ENCODE measurements at places on chromosomes 5 and 9.
A peak's percentile ranks its signal among the peaks of the same experiment; 100 is the strongest.

GRCh38 chr5:178385496-178385890 lies 152.9 kb upstream of the PHYKPL start:
- no peak for DNase-seq

- DNase-seq, result peak; percentile 29
Measured at GRCh38 chr5:76337953-76338451, 65.1 kb upstream of the IQGAP2 start.

GRCh38 chr5:173796721-173797495 lies 91.2 kb upstream of the CPEB4 start:
- no peak for DNase-seq

DNA sequence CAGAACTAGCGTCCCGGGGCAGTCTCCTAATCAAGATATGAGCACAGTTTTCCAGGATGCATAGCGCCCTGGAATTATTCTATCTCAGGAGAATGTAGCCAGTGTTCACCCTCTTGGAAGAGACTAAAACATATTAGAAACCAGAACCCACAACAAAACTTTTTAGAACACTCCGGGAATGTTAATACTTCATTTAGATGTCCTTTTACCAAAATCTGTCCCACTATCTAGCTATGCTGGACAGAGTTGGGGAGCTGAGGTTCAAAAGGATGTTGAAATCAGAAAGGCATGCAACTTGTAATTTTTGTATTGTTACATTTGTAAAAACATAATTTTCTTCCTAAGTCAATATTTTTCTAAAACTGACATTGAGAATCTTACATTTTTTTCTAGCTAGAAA lies 386.5 kb upstream of the RFX3 start:
- no peak for DNase-seq

- no peak for DNase-seq
Measured at GRCh38 chr5:139105621-139106071, 92.5 kb downstream of the SIL1 start.

GRCh38 chr9:8419596-8420275 lies 620.2 kb upstream of the DMAC1 start:
- DNase-seq, result no peak

DNA sequence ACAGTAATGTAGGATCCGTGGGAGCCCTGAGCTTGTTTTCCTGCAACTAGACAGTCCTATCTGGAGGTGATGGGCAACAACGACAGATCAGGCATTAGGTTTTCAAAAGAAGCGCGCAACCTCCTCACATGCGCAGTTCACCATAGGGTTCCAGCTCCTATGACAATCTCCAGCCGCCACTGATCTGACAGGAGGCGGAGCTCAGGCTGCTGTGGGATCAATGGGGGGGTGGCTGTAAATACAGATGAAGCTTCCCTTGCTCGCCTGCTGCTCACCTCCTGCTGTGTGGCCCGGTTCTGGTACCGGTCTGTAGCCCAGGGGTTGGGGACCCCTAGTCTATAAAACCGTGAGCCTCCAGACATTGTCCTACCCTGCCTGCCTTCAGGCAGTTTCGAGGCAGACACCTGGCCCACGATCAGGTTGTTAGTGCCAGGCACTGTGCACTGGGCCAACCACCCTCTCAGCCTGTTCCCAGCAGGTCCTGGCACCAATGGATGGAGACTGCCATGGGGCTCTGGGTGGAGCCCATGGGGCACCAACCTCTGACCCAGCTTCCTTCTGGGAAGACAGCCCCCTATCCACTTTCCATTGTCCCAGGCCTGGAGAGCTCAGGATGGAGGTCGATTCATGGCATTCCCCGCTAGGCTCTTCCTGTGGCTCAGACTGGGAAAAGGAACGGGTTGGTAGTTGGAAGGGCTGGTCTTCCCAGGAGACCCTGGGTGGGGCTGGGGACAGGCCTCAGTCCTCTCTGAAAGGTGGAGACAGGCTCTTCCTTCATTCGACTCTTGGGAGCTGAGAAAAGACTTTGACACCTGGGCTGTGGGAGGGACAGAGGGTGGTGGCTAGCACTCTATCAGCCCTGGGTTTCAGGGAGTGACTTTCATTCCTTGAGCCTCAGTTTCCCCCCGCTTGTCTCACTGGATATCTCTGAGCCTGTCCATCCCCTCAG lies 1.7 kb downstream of the ENDOG start:
- DNase-seq, result no peak

GRCh38 chr9:72351538-72352453 lies 13.2 kb downstream of the ZFAND5 start:
- DNase-seq, result no peak

GRCh38 chr9:73182928-73183327 lies 31.3 kb downstream of the ANXA1 start:
- no peak for DNase-seq

DNA sequence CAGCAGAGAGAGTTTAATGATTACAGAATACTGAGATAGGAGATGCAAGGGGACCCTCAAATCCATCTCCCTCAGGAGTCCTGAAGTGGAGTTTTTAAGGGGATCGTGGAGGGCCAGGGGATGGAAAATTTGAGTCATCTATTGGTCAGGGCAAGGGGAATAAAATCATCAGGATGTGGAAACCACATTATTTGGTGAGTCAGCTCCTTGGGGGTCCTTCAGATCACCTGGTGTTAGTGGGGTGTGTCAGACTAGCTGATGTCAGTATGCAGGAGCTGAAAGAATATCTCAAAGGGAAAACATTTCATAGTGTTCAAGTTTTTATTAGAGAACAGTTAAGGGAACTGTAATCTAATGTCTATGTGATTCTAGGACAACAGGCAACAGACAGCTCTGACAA lies 183.0 kb upstream of the FTMT start:
- no peak for DNase-seq

DNA sequence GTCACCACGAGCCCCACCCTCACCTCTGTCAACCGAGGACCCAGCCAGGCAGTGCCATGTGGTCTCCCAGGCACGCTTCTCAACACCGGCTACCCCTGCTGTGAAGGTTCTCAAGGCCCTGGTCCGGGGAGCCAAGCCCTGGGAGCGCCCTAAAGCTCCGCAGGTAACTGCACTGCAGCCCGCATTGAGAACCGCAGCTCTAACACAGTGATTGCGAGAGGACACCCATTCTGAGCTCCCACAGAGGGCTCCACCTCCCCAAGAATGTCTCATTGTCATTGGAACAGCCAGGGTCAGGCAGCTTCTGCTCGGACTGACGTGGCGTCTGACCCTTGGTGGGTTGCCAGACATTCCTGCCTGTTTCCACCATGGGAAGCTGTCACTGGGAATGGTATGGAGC lies 88.3 kb downstream of the ANKRD33B start:
- DNase-seq, result no peak

GRCh38 chr5:79241535-79241979 lies 5.6 kb downstream of the JMY start:
- DNase-seq, result no peak

DNA sequence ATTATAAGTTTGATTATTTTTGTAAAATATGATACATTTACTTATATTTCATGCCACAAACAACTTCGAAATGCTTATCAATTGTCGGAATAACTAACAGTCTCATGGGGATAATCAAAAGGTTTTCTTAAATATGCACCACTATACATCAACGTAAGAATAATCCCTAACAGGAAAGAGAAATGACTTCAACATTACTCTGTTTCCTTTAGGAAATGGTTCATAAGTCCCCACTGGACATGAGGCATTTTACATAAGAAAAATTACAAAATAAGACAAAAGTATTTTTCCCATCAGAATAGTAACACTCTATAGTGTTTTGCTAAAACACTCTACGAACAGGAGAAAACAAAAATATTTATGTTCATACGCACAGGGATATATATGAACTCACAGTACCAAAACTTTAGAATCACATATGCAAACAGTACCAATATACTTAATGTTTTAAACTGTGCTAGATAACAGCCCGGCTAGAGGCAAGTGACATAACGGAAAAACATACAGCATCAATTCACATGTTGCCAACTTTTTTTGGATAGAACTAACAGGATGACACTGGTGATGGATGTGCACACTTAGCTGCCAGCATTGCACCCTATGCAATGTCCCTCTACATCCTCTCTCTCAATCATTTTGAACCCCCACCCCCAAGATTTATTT lies 120.5 kb downstream of the NFIB start:
- DNase-seq, result no peak

GRCh38 chr5:150489360-150490295 lies 18.3 kb upstream of the NDST1 start:
- DNase-seq, result no peak

- no peak for DNase-seq
Measured at GRCh38 chr9:111974092-111974681, 77.6 kb downstream of the UGCG start.

DNA sequence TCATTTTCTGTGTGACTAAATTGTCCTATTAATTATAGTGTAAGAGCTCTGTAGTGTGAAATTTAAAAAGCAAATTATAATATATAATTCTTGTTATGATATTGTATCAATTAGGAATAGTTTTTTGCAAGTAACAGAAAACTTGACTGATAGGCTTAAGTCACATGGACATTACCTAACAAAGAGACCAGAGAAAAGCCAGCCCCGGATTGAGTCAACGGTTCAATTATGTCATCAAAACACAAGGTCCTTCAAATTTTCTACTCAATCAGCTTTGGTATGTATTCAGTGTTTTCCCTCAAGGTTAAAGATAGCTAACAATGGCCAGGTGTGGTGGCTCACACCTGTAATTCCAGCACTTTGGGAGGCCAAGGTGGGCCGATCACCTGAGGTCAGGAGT lies 126.7 kb upstream of the PTGER4 start:
- DNase-seq, result no peak

DNA sequence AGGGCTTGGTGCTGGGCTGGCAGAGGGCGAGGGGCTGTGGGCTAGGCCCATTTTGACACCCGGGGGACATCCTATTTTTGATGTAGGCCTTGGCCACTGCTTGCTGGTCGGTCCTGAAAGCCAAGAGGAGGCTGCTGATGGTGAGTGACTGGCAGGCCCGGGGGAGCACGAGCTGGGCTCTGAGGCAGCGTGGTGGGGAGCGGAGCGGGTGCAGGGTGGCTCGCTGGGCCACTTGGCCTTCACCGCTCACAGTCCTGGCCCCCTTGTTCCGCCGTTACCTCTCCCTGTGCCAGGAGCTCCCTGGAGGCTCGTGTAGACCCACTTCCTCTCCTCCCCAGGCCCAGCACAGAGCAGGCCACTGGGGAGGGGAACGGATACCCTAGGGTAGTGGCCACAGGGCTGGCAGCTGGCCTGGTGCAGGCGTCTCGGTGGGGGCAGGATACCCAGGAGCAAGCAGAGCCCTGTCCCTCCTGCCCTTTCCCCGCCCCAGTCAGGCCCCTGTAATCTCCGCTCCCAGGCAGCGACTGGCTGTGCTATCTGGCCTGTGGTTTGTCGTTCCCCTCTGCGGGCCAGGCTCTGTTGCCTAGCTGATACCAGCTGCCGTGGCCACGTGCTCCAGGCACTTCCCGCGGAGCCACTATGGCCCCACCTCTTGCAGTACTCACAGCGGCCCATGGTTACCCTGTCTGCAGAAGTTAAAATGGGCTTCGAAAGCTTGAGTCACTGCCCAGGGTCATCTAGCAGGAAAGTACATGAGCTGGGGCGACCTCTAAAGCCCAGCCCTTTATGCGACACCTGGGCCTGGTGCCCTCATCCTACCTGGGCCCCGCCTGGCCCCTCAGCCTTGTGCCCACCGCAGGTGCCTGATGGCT lies 11.7 kb upstream of the DOLPP1 start:
- DNase-seq, result peak; percentile 58

DNA sequence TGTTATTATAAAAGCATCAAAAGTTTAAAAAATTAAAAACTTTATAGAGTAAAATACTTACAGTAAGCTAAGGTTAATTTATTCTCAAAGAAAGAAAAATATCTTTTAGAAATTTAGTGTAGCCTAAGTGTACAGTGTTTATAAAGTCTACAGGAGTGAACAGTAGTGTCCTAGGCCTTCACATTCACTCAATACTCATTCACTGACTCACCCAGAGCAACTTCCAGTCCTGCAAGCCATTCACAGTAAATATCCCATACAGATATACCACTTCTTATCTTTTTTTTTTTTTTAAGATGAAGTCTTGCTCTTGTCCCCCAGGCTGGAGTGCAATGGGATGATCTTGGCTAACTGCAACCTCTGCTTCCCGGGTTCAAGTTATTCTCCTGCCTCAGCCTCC lies 73.1 kb upstream of the FST start:
- no peak for DNase-seq

DNA sequence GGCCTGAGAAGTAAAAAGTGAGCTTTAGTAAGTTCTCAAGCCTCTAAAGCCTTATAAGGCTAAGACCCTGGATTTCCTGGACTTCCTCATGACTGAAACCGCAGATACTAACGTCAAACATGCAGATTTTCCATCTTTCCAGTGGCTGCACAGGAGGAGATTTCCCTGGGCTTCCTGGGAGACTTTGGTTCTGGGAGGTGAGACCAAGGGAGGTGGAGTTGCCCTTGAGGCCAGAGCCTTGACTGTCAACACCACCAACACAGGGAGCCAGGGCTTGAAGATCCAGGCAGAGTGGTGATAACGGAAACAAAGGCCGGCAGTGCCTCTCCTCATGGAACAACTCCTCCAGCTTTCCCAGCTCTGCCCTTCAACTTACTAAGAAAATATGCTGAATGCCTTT lies 144.7 kb upstream of the LRRTM2 start:
- no peak for DNase-seq

DNA sequence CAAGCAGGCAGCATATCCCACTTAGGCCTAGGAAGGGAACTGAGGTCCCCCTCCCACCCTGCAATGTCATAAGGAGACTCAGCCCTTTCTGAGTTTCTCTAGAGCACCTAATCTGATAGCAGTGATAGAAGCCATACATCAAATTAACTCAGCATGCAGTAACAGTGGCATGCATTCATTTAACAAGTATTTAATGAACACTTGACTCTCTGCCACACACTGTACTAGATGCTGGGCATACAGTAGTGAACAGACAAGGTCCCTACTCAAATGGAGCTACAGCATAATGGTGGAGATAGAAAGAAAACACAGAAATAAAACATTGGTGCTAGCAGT lies 58.6 kb downstream of the SLC22A5 start:
- DNase-seq, result no peak

DNA sequence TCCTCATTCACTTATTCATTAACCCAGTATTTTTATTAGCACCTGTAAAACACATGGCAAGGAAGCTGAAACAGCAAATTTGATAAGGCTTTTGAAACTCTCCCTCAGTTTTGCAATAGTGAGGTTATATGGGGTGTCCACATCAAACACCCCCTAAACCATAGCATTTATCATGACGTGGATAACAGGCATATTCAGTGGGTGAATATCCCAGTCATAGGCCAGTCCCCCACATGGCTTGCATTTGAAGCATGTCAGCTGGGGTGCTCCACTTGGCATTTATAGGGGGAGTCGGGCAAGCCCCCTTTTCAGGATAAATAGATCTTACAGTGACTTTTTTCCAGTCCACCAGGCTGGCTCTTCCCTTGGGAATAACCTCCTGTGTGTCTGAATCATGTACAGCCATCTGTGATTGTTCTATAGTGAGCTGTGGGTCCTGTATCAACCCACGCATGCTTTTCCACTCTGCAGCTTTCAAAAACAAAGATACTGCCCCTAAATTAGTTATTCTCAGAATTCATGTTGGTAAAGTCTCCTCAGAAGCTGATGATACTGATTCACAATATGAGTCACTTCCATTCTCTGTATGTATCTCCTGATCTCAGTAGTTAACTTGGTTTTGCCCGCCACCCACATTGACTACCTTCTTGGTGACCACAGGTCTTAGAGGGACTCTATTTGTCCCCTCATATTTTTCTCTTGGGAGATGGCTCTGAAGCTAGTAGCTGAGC lies 84.4 kb upstream of the SPIN1 start:
- DNase-seq, result no peak

GRCh38 chr5:91007251-91007650 lies 375.9 kb downstream of the ARRDC3 start:
- no peak for DNase-seq

- no peak for DNase-seq
Measured at GRCh38 chr5:21765406-21765805, 1087.7 kb downstream of the CDH12 start.

All from effector memory CD8-positive, alpha-beta T cell (primary cell).